ENCODE measurements at places on chromosomes 5 and 9.

- DNase-seq: no peak
These were observed 3.6 kb upstream of the SCGB3A2 start for GRCh38 chr5:147874910-147875367.

DNA sequence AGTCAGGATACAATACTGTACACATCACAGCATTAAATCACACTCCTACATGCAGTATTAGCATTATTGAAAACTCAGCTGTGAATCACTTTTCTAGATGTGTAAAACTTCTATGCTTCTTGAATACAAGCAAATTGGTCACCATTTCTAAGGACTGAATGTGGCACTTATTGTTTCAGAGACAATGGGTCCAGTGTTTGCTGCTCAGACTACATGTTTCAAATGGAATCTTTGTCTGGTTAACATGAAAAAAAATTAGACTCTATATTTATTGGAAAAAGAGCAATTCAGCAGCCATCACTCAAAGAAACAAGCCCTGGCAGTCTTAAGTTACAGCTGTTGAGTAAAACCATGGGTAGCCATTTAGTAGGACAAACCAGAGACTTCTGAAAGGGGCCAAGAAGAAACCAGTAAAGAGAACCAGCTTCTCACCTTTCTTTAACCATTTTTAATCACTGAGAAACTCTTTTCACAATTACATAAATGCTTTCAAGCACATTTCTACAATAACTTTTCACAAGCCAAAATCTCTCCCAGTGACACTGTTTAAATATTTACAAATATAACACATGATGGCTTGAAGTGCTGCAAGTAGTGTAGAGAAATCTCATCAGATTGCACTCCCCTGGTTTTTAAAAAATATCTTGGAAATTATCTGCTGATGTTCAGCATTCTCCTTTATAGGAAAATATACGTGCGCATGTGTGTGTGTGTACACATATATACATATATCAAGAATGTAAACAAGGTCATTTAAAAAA is 35.2 kb downstream of the OR2K2 start:
- no peak for DNase-seq

GRCh38 chr9:133306242-133307204 is 29.5 kb downstream of the SURF6 start:
- DNase-seq: no peak

- DNase-seq: no peak
These were observed 88.1 kb upstream of the EPB41L4B start for GRCh38 chr9:109408759-109409462.

- no peak for DNase-seq
These were observed 104.1 kb downstream of the MTREX start for GRCh38 chr5:55411876-55412275.

DNA sequence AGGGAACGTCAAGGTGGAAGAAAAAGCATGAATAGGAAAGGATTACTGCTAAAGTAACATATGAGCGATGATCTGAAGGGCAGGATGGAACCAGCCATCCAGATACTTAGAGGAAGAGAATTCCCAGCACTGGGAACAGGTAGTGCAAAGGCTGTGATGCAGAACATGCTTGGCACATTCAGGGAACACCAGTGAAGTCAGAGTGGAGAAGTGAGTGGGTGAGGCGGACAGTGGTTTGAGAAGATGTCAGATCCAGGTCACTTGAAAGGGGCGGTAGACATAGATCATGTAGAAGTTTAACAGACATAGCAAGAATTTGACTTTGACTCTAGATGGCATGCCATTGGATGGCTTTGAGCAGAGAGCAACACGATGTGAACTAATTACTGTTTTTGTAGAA is 374.2 kb downstream of the PDE4D start:
- no peak for DNase-seq

DNA sequence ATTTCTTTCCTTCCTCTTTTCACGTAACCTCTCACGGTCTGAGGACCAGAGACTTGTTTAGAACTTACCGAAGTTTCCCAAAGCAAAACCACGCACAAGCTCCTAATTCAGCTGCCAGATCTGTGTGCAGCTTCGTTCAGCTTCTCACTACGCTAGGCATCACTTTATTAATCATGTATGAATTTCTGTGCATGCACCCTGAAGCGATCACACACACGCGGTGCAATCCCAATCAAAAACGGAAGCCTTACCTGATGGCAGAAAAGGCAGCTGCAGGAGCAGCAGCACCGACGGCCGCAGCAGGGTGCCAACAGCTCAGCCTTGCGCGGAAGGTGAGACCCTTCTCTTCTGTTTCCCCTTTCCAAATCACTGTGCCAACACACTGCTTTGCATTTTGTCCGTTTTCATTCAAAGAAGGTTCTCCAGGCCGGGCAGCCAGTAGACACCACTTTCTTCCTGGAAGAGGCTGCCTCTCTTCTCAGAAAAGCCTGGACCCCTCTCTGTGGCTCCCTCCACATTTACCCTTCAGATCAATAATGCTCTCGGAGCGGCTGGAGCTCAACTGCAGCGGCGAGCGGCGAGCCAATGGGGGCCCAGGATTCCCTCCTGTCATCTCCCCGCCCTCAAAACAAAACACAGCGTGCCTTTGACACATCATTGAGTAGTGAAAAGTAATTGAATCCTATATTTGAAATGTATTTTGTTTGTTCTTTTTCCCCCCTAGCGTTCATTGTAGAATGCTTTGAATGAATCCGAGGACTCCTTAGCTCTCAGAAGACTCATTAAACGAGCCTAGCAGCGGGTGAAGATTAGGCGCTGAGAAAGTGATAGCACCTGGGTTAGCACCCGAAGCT is at the start of gene CDH12:
Gene CDH12, minus strand, starts transcription at position 538 of the 854 bp plus-strand sequence.
- no peak for DNase-seq

GRCh38 chr5:171080186-171080938 is 218.5 kb downstream of the RANBP17 start:
- no peak for DNase-seq

DNA sequence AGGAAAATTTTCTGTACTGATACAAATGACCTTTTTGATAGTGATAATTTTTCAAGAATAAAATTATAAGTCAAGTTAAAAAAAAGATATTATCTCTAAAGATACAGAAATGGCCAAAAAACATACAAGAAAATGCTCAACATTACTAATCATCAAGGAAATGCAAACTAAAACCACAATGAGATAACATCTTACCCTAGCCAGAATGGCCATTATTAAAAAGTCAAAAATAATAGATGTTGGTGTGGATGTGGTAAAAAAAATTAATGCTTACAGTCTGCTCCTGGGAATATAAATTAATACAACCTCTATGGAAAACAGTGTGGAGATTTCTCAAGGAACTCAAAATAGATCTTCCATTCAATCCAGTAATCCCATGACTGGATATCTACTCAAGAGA is 22.9 kb upstream of the PTGER4 start:
- no peak for DNase-seq

DNA sequence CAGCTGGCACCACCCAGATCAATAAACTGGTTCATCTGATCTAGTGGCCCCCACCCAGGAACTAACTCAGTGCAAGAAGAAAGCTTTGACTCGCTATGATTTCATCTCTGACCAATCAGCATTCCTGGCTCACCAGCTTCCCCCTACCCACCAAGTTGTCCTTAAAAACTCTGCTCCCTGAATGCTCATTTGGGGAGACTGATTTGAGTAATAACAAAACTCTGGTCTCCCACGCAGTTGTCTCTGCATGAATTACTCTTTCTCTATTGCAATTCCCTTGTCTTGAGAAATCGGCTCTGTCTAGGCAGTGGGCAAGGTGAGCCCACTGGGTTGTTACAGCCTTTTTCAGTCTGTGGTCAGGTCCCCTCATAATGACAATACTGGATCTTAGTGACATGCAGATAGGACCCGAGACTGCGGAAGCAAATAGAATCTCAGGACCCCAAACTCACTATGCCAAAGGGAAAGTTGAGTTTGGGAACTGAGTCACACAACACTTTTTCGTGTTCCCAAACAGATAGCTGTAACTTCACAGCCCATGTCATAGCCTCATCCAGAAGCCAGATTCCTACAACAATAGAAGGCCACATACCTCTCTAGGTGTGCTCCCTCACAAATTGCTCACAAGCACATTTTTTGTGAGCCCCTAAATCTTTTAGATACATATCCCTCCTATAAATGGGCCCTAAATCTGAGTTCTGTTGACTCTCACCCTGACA is 175.2 kb upstream of the RAI14 start:
- DNase-seq: no peak

GRCh38 chr5:147575598-147575997 is 65.7 kb upstream of the DPYSL3 start:
- no peak for DNase-seq

- no peak for DNase-seq
These were observed 216.8 kb upstream of the PIK3R1 start for GRCh38 chr5:67998709-67999261.

DNA sequence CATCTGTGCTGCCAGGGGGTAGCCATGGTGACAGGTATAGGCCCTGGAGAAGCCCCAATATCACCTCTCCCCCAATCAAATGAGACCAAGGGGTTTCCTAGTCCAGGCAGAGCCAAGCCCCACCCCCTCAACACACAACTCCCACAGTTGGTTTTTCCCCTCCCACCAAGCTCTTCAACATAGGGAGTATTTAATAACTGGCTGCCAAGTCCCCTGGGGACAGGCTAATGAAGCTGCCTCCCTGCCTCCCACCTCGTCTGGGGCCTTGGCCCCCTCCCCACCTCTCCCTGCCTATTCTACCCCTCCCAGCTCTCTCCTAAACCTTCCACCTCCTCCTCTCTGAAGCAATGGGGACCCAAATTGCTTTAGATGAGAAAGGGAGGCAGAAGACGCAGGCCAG is 23.4 kb downstream of the CPLX2 start:
- no peak for DNase-seq

DNA sequence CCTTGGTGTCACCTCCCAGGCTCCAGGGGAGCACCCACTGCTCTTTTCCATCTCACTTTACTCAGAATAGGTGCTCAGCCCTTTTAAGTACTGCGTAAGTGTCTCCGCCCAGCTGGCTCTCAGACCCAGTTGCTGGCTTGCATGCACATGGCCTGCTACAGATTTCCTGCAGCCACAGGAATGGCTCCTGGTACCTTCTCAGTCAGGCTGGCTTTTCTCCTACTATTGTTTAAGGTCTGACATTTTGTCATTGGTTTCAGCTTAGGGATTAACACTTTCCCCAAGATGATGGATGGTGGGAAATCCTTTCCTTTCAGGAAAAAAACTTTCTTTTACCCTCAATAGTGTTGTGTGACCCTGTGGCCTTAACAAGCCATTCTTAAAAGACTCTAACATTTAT is 1652.3 kb upstream of the WWC1 start:
- no peak for DNase-seq

- DNase-seq: no peak
These were observed 250.0 kb downstream of the FER start for GRCh38 chr5:108997720-108998119.

- no peak for DNase-seq
These were observed 534 bp downstream of the ERP44 start for GRCh38 chr9:100098046-100098886.

DNA sequence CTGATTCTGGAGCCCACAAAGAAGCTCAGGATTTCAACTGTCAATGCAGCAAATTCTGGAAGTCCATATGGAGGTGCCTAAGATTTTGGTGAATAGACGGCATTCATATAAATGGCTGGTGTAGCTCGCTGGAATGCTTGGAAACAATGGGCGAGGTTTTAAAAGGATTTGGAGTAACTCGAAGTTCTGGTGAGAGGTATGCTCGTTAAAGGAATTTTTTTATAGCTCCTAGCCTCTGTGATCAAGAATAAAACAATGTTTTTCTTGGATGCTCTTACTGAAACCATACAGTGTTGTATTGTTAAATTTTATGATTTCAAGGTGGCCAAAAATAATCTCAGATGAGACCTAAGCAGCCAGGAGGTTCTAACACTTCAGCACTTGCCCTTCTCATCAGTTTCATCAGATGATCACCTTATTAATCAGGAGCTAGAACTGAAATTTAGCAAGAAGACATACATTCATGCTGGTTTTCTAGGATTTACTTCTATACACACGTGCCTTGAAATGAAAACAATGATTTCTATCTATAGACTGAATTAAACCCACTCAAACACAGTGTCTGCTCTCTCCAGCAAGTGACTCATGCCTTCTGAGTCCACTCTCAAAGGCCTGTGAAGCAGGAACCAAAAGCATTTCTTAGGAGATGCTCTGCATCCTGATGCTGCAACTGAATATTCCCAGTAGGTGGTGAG is 79.2 kb downstream of the OTULIN start:
- peak; percentile 10 for DNase-seq

DNA sequence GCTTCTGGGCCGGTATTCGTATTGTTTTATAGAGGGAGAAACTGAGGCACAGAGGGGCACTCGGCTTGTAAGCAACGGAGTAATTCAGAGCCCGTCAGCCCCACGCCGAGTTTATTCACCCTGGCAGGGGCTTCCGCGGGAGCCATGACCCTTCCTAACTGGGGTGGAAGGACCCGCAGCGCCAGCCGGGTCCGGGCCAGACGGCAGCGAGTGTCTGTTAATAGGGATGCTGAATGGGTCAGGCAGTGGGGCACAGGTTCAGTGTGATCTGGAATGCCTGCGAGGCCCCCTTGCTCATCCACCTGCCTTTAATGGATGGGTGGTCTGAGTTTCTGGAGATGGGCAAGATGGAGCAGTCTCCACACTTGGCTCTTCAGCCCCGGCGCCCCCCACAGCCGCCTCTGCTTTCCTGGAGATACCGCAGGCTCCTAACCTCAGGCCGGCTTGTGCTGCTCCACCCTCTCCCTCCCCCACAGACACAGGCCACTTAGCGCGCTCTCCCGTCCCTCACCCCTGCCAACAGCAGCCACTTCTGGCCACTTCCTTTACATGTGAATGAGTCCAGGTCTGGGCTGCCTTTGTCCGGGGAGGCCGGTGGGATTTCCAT is 147.1 kb downstream of the ERCC6L2 start:
- DNase-seq: no peak

DNA sequence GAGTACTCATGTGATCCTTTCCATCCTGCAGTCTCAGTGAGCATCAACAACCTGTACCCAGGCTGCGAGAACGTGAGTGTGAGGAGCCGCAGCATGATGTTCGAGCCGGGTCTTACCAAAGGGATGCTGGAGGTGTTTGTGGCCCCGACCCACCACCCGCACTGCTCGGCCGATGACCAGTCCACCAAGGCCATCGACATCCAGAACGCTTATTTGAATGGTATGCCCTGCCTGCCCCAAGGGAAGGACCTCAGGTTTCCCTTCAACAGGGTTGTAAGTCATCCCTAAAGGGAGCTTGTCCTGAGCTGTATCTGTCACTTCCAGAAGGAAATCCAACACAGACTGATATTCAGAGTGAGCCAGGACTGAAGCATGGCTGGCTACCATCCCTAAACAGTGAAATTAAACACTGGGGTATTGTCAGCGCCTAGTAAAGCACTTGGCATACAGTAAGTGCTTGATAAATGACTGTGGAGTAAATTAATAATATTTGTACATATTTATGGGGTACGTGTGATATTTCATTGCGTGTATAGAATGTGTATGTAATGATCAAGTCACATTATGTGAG is 39.3 kb upstream of the CTSL start:
- no peak for DNase-seq

DNA sequence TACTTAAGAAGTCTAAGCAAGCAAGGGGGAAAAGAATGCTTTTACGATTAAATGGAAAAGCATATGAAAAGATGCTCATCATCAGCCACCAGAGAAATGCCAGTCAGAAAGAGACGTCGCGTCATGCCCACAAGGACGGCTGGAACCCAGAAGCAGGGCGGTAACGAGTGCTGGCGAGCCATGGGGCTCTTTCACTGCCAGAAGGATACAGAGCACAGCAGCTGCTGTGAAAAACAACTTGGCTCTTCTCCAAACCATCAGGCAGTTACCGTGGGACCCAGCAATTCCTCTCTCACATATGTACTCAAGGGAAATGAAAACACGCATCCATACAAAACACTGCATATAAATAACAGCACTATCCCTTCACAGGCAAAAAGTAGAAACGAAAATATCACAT is 95.5 kb downstream of the CAMSAP1 start:
- DNase-seq: peak; percentile 8
